Transverse colon (tissue), 4 donors: ENCODE measurements at places on chromosomes 2 and 18. TPM values are rescaled to one million over a fixed set of nuclear protein-coding genes. Genes with fewer than 3 reads are reported as not detected.

Gene PHLPP1
- 27.3 TPM for total RNA-seq

Gene GALNT1
- 86.8 TPM for total RNA-seq

Gene ST6GAL2
- total RNA-seq, result 0.75 TPM

Gene IL1B
- total RNA-seq, result 7.1 TPM

DNA sequence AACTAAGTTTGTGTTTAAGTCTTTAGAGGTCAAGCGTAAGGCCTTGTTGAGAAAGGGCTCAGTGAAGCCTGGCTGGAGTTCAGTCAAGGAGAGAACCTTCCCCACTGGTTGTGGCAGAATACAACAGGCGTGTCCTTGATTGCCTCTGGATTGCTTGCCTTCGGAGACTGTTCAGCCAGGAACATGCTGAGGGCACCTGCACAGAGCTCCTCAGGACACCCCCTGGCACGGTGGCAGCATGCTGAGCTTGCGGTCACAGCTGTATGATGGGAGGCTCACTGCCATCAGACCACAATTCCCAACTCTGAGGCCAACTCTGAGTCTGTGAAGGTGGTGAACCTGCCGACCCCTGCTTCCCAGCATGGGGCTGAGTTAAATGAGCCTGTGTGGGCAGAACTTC, 130.0 kb downstream of the LPIN1 start:
- no peak for DNase-seq

- DNase-seq, result no peak
Measured at GRCh38 chr2:137521653-137522619, 442.3 kb upstream of the HNMT start.

- no peak for DNase-seq
Measured at GRCh38 chr2:240300840-240301239, 134.6 kb upstream of the GPC1 start.

DNA sequence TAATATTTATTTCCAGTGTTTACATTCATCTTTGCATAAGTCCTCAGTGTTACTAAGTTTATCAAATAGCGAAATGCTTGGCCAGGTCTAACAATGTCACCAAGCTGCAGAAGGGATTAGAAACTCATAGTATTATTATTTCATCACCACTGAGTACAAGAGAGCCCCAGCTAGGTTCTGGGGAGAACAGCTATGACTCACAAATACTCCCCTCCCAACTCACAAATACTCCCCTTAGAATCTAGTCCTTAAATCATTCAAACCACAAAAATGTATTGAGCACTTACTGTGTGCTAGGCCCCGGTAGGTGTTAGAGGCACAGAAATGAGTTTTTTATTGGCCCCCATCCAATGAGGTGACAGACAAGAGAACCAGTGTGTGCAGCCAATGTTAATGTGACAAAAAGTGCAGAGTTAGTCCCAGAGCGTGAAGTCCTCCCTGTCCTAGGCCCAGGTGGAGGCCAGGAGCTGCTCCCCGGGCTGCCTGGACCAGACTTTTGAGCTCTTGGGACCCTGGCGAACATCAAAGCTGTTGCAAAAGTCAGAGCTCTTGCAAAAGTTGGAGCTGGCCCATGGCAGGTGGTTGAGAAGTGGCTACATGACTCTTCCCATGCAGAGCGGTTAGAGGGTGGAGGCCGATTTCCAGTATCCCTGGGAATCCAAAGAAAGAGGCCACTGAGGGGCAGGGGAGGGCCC, 9.8 kb downstream of the STEAP3 start:
- DNase-seq, result no peak

GRCh38 chr2:172931918-172932520, 143.6 kb upstream of the MAP3K20 start:
- DNase-seq, result peak; percentile 63
